Left lung (tissue), 14 donors: ENCODE measurements at places on chromosomes 1 and 21. TPM values are rescaled to one million over a fixed set of nuclear protein-coding genes. Genes with fewer than 3 reads are reported as not detected.

GRCh38 chr1:85001742-85002141 lies 4.8 kb upstream of the MCOLN2 start:
- H3K4me3 ChIP-seq: no peak overlapping the region
- peaks cover 11% of the 10 kb centered on the region for H3K27me3 ChIP-seq
- no peak for DNase-seq

- no peak for DNase-seq
- peak overlapping the region; percentile 75 for H3K27ac ChIP-seq
- no peaks in the 10 kb centered on the region for H3K4me1 ChIP-seq
Observed at GRCh38 chr1:162627662-162628296, 4.5 kb upstream of the DDR2 start.

The RBBP4 gene
- 287 TPM for polyA plus RNA-seq

The CITED4 gene
- polyA plus RNA-seq: 3.6 TPM

The TSSK3 gene
- 6.6 TPM for polyA plus RNA-seq

- no peaks in the 10 kb centered on the region for H3K27me3 ChIP-seq
- no peak overlapping the region for H3K4me3 ChIP-seq
- H3K27ac ChIP-seq: no peak overlapping the region
- no peaks in the 10 kb centered on the region for H3K36me3 ChIP-seq
Observed at GRCh38 chr1:58618303-58618702, 41.3 kb upstream of the TACSTD2 start.

The IFI44L gene
- polyA plus RNA-seq: 4.5 TPM

- H3K36me3 ChIP-seq: no peaks in the 10 kb centered on the region
- no peaks in the 10 kb centered on the region for H3K27me3 ChIP-seq
Observed at GRCh38 chr21:43291347-43291950, 122.6 kb downstream of the CRYAA start.
